ENCODE measurements at places on chromosomes 1 and 21.
A peak's percentile ranks its signal among the peaks of the same experiment; 100 is the strongest.

- no peak for DNase-seq
Measured at GRCh38 chr1:157994704-157995582, 1.5 kb downstream of the KIRREL1 start.

DNA sequence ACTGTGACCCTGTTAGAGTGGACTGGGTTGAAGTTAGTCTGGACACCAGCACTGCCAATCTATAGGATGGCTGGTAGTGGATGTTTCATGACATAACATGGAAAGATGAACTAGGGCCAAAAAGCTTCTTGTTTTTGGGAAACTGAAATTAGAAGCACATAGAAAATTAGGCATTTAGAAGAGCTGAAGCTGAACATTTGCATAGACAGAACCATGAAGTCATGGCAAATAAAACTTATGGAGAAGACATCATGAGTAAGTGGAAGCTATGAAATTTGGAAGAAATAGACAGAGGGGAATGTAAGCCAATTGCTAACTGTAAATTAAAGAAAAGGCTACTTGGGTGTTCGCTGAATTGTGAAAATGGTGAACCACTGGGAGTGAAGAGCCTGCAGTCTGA lies 2.7 kb upstream of the S100A11 start:
- DNase-seq = no peak

DNA sequence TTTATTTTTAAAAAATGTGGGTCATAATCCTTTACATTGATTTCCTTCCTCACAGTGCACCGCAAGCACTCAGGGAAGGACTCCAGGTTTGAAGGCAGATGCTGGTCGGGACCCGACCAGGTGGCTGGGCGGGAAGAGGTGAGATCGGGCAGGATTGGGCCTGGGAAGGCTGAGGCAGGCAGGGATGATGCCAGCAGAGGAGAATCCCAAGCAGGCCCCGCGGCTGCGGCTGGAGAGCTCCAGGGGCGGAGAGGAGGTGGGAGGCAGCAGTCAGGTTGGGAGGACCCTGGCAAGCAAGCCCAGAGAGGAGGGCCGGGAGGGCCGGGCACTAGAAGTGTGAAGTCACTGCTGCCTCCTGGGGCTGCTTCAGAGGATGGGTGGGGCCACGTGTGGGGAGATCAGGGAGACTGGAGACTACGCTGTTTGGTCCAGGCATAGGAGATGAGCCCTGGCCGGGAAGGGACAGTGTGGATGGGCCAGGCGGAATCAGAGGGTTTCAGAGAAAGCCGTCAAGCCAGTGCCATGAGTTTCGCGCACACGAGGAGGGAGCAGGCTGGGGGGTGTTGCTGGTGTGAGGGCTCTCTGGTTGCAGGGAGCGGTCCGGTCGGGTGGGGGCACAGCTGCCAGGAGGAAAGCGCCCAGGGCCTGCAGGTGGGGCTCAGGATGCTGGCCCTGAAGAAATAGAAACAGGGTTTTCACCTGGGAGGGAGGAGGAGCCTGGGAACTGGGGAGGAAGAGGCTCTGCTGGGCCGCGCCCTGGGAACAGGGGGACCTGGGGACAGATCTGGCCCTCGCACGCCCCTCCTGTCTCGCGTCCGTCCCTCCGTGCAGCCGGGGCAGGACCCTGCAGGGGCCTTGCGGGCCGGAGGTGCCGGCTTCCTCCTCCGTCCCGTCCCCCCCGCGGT lies 888 bp upstream of the COL18A1 start:
- no peak for DNase-seq

DNA sequence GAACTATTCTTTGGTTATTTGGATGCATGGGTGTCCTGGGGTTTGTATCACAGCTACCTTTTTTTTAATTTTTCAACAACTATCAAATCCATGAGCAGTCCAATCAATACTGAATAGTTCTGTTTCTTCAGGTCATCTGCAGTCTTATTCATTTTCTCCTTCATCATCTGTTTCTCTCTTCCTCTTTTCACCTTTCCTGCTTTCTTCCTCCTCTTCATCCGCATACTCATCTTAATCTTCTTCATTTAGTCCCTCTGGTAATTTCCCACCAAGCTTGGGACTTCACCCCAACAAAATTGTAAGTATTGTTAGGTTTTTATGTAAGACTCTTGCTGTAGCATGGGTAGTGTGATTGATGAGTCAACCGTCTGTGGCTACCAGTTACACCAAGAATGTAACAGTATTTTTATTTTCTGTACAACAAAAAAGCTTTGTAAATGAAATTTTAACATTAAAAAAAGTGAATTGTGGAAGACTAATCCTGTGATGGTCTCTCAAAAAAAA lies 184.1 kb upstream of the RNPC3 start:
- no peak for DNase-seq

DNA sequence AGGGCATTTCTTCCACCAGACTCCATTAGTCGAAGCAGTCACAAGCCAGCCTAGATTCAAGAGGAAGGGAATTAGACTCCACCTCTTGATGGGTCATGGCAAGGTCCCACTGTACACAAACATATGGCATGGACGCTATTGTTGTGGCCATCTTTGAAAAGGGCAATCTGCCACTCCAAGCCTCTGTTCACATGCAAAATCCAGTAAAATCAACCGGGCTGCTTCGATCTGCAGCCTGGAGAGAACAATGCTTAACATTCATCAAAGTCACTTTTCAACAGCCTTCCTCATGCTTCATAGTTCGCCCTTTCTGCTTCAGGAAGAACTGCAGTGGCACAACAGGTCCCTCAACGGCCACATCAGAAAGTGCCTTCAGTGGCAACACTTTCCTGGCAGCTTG lies 28.0 kb upstream of the GJB5 start:
- DNase-seq = no peak

GRCh38 chr1:46010611-46011010 lies 121.8 kb downstream of the PIK3R3 start:
- DNase-seq = no peak

GRCh38 chr1:69648486-69648885 lies 80.8 kb downstream of the LRRC7 start:
- no peak for DNase-seq

GRCh38 chr1:46401964-46402626 lies 8.0 kb downstream of the FAAH start:
- no peak for DNase-seq

- no peak for DNase-seq
Measured at GRCh38 chr1:79197421-79197820, 190.9 kb upstream of the ADGRL4 start.

- no peak for DNase-seq
Measured at GRCh38 chr1:73781251-73781650, 416.7 kb downstream of the LRRIQ3 start.

- DNase-seq = no peak
Measured at GRCh38 chr1:102151242-102151641, 154.5 kb upstream of the OLFM3 start.

GRCh38 chr1:235093013-235093695 lies 35.5 kb downstream of the TOMM20 start:
- DNase-seq = no peak

- DNase-seq = no peak
Measured at GRCh38 chr1:206727981-206728696, 42.4 kb upstream of the IL19 start.

GRCh38 chr1:174768516-174768915 lies 231.2 kb upstream of the CACYBP start:
- no peak for DNase-seq

DNA sequence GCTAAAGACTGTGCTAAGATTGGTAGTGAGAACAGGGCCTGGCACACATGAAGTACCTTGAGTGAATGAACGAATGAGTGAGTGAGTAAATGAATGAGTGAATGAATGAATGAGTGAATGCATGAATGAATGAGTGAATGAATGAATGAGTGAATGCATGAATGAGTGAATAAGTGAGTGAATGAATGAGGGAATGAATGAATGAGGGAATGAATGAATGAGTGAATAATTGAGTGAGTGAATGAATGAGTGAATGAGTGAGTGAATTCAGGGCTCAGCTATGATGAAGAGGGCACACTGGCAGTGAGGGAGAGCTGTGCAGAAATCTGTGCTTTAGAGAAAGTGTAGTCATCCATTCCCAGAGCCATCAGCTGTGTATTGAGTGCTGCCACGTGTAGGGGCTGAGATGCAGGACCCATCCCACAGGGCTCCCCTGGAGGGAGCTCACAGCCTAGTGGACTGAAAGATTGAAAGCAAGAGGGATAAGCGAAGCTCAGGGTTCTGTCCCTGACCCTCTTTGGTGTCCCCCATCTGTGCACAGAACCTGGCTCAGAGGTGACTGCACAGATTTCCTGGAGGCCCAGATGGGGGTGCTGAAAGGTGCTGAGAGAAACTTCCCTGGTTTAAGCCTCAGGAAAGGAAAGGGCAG lies 217.9 kb upstream of the VAMP3 start:
- no peak for DNase-seq

GRCh38 chr1:185376840-185377635 lies 60.0 kb upstream of the IVNS1ABP start:
- no peak for DNase-seq

DNA sequence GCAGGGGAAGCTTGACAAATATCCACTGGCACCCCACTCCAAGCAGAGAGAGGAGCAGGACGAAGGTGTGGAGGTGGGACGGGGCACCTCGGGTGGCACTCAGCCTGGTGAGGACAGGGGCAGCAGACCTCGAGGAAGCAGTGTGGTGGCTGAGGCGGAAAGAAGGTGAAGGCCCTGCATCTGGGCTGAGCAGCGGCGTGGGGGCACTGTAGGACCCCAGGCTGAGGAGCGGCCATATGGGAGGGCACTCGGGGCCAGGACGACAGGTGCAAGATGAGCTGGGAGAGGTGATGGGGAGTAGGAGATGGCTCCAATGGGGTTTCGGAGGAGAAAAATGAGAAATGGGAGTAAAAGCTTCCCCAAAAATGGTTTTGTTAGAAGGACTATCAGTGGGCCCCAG lies 224.9 kb downstream of the TRABD2B start:
- no peak for DNase-seq

GRCh38 chr21:31580866-31581276 lies 78.6 kb upstream of the SOD1 start:
- peak; percentile 84 for DNase-seq

DNA sequence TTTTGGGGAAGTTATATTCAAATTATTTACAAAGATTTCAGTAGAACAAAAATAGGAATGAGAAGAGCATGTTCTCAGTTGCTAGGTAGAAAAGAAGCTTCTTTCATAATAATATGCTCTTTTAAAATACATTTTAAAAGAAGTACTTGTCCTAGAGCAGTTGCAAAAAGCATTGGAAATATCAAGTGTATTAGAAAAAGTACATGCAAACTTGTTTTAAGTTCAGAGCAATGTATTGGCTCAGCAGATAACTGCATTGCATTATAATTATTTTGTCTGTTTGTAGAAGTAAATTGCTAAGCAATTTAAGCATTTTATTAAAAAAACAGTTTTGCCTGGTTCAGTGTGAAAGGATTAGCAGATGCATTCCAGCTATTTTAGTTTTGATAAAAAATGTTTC lies 806.4 kb downstream of the USP25 start:
- no peak for DNase-seq

- no peak for DNase-seq
Measured at GRCh38 chr1:56120021-56120420, 459.3 kb downstream of the PLPP3 start.

DNA sequence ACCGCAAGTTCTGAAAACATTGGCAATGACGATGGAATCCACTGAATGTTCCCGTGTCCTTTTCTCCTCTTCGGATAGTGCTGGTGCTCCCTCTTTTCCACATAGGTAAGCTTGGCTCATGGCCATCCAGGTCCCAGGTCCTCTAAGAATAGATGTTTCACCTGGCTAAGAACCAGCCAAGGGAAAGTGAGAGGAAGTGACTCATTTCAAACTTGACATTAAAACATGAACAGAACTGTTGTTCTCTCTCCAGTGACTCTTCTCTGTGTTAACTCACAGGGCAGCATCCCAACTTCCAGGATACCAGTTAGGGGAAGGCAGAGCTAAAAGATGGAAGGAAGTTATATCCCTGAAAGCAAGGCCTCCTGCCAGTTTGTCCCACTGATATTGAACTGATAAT lies 493.8 kb upstream of the CHRM3 start:
- no peak for DNase-seq

DNA sequence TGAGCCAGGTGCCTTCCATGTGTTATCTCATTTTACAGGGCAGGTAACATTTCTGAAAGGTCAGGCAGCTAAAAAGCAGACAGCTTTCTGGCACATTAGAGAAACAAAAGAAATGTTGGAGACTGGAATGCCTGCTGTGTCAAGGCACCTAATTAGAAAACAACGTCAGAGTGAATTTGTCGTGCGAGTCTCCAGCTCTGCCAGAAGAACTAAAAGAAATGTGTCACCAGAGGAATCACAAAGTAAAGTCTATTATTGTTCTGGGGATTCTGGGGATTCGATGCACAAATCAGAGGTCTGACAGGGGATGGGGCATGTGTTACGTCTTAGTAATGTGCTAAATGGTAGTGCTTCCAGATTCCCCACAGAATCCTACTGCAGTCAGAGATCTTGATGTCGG lies 89.3 kb downstream of the EDEM3 start:
- no peak for DNase-seq

DNA sequence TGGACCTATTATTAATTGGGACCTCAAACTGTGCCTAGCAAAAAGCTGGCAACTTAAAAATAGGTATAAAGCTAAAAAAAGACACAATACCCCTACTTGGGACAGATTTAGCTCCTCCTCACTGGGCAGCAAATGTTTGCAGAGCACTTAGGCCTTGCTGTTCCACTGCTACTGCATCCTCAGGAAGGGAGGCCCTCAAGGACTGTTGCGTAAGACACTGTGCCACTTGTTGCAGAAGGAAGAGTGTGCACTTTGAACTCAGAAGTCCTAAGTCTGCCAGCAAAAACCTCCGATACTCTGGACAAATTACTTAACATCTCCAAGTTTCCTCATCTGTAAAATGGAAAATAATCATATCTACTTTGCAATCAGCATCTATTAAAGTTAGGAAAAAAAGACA lies 322.9 kb downstream of the BARHL2 start:
- no peak for DNase-seq

DNA sequence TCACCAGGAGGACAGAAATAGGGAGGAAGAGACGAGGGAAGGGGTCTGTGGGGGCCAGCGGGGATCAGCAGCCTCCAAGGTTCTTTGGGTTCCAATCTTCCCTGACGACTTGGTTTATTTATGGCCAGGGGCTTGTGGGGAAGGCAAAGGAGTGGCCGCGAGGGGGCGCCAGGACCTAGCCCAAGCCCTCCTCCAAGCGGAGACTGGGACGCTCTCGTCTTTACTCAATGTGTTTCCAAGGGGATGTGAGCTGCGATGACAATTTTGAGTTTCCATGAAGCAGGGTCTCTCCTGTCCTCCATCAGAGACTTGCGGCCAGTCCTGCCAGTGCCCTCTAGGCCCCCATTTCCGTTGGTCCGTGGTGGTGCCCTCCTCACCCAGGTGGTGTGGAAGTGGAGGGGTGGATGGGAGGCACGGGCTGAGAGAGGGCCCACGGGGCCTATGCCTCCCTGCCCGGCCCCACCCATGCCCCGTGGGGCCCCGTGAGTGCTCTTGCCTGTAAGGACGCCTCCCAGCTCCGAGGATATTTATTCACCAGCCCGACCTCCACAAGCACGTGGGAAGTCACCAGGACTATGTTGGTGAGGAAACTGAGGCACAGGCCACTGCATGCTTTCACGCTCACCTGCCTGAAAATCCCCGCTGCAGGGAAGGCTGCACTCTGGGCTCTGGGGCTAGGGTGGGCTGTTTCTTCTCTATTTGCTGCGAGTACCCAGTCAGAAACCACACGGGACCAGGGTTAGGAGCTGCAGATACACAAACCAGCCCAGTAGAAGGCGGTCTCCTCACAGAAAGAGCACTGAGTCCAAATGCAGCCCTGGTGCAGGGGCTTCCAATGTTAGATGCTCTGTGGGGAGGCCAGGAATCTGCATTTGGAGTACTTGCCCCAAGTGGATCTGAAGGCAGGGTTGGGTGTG lies 26.5 kb downstream of the DMRTB1 start:
- peak; percentile 80 for DNase-seq

- DNase-seq = no peak
Measured at GRCh38 chr1:170273291-170274130, 127.8 kb downstream of the NTMT2 start.
